Ascending aorta (tissue), 2 donors: ENCODE measurements at places on chromosomes 3 and 15.

- H3K4me1 ChIP-seq, result no peaks in the 10 kb centered on the region
- H3K27me3 ChIP-seq, result no peaks in the 10 kb centered on the region
- H3K27ac ChIP-seq, result no peak overlapping the region
- H3K36me3 ChIP-seq, result no peaks in the 10 kb centered on the region
- H3K4me3 ChIP-seq, result no peak overlapping the region
- no peak for DNase-seq
Observed at GRCh38 chr3:189108735-189109134, 63.0 kb upstream of the TPRG1 start.

DNA sequence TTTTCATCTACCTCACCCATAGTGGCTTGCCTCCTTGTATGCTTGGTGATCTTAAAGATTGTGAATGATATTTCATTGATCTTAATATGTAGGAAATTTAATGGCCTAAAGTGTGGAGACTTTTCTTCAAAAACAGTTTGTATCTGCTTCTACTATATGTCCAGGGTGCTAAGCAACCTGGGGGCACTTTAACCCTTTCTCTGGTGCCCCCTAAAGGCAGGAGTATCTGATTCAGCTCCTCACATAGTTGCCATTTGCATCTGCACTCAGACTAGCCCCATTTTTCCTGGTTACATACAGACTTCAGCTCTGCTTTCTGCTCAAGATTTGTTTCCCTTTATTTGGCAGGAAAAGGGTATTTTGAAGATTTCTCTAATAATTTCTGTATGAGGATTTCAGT lies 5.2 kb upstream of the PFN2 start:
- no peak for DNase-seq
- H3K27ac ChIP-seq, result peak overlapping the region; percentile 82
- H3K27me3 ChIP-seq, result no peaks in the 10 kb centered on the region

- H3K4me1 ChIP-seq, result peaks cover 41% of the 10 kb centered on the region
- no peak for DNase-seq
- peak overlapping the region; percentile 62 for H3K27ac ChIP-seq
- H3K27me3 ChIP-seq, result no peaks in the 10 kb centered on the region
- no peak overlapping the region for H3K4me3 ChIP-seq
Observed at GRCh38 chr3:69082805-69083204, 1.9 kb upstream of the ARL6IP5 start.

DNA sequence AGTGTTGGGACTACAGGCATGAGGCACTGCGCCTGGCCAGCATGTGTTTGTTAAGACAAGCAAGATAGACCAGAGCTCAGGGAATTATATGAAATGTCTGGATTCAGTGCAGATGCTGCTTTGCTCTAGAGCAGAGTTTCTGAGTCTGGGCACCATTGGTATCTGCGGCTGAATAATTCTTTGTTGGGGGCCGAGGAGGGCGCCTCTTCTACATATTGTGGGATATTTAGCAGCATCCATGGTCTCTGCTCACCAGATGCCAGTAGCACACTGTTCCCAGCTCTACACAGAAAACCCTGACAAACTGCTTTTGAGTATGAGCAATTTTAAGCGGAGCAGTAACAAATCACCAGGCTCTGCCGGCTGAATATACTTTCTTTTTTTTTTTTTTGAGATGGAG lies 3.6 kb upstream of the LDHAL6B start:
- no peak for DNase-seq
- H3K27me3 ChIP-seq, result no peaks in the 10 kb centered on the region
- H3K27ac ChIP-seq, result no peak overlapping the region
- H3K36me3 ChIP-seq, result peaks cover 64% of the 10 kb centered on the region

GRCh38 chr3:73621388-73621787 lies 3.4 kb downstream of the PDZRN3 start:
- H3K27me3 ChIP-seq, result no peaks in the 10 kb centered on the region
- DNase-seq, result no peak
- peak overlapping the region; percentile 91 for H3K4me3 ChIP-seq
- H3K4me1 ChIP-seq, result peaks cover 36% of the 10 kb centered on the region
- H3K36me3 ChIP-seq, result no peaks in the 10 kb centered on the region

DNA sequence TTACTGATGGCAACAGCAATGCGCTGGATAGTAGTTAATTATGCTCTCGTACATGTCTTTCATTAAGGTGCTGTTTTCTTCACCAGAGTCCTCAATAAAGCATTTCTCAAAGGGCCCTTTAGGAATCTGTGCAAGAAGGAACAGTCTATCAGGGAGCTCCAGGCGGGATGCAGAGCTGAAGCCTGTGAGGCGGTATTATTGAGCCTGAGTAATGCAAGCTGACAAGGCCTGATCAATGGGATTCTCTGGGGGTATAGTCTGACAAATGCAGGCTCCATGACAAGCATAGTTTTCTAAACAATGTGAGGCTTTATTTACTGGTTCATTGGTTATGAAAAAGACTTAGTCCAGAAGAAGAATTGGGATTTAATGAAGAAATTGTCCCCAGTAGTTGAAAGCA lies 530.9 kb upstream of the CBLB start:
- no peaks in the 10 kb centered on the region for H3K4me1 ChIP-seq
- H3K36me3 ChIP-seq, result no peaks in the 10 kb centered on the region
- H3K4me3 ChIP-seq, result no peak overlapping the region
- no peak for DNase-seq

DNA sequence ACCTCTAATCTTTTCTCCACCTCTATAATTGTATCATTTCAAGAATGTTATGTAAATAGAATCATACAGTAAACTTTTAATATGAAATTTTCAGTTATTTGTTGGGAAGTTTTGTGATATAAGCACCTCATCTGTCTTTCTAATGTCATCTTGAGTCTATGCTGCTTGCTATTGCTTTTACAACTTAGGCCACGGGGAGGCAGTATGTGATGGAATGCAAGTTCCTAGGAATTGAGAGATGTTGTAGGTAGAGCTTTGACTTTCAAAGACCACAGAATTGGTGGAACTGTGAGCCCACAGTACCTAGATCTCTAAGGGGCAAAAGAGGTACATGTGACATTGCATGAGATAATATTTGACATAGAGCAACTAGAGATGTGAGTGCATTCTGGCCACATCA lies 328.3 kb downstream of the MFSD1 start:
- H3K36me3 ChIP-seq, result no peaks in the 10 kb centered on the region
- no peaks in the 10 kb centered on the region for H3K4me1 ChIP-seq
- H3K27me3 ChIP-seq, result no peaks in the 10 kb centered on the region
- H3K4me3 ChIP-seq, result no peak overlapping the region

GRCh38 chr3:155032918-155033317 lies 47.2 kb upstream of the MME start:
- H3K27ac ChIP-seq, result no peak overlapping the region
- H3K4me3 ChIP-seq, result no peak overlapping the region
- H3K27me3 ChIP-seq, result no peaks in the 10 kb centered on the region
- no peaks in the 10 kb centered on the region for H3K36me3 ChIP-seq
- DNase-seq, result no peak

DNA sequence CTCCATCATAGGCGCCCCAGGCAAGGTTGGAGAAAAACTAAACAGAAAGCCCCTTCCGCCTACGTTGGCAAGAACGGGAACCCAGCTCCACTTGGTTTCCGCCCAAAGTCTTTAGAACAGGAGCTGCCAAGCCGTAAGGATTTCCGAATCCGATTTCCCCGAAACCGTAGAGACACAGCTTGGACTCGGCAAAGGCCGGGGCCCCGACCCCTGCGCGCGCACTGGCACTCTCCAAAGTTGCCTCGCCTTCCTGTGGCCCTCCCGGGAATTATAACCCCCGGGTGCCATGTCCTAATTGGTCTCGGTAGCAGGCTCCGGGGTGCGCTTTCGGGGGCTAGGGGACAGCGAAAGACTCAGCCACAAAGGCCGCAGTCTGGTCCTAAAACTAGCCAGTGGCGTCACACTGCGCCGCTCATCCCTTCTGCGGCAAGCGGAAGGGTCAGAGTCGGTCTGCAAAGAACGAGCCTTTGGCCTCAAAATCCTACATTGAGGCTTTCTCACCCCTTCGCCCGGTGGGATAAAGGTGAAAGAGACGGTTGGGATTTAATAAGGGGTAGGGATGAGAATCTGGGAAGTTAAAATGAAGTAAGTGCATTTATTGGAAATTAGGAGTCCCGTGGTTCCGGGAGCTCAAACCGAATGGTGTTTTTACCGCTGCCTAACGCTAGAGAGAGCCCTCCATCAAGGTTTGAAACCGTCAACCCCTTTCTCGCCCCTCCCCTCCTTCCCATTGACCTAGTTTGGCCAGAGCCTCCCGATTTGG lies 6.8 kb downstream of the BCL6 start:
- peak; percentile 97 for DNase-seq
- H3K27me3 ChIP-seq, result no peaks in the 10 kb centered on the region
- peaks cover 27% of the 10 kb centered on the region for H3K4me1 ChIP-seq
- H3K4me3 ChIP-seq, result peak overlapping the region; percentile 73
- H3K36me3 ChIP-seq, result peaks cover 7% of the 10 kb centered on the region
- peak overlapping the region; percentile 99 for H3K27ac ChIP-seq

DNA sequence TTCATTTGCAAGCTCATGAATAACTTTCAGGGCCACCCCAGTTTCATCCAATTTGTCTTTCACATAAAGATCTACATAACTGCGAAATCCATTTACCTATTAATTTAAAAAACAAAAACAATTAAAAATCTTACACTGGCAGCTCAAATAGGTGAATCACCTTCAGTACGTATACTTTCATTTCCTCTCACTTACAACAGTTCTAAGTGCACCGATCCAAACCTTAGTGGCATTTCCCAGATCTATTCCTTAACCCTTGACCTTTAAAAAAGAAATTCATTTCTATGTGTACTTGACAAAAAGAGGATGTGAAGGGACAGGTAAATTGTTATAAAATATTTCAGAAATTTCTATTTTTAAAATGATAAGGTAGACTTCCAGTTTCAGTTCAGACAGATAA lies 30.8 kb downstream of the TOP2B start:
- DNase-seq, result no peak
- H3K4me3 ChIP-seq, result no peak overlapping the region
- H3K36me3 ChIP-seq, result peaks cover 38% of the 10 kb centered on the region
- H3K4me1 ChIP-seq, result no peaks in the 10 kb centered on the region
- H3K27ac ChIP-seq, result no peak overlapping the region
- no peaks in the 10 kb centered on the region for H3K27me3 ChIP-seq

DNA sequence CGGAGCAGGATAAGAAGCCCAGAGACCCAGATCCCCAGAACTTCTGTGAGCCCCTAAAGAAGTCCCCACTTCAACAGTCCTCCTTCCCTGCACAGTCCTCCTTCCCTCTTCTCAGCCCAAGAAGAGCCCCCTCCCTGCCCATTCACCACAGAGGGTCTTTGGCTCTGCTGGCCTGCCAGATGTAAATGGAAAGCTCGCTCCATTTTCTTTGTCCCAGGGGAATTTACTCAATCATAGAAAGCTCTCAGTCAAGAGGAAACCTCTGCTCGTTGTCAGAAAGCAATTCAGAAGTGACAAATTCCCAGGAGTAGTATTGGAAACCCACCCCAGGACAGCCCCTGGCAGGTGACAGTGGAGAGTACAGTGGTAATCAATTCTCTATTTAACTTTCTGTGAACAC lies 105.5 kb upstream of the SMAD3 start:
- DNase-seq, result no peak
- no peaks in the 10 kb centered on the region for H3K4me1 ChIP-seq
- H3K27me3 ChIP-seq, result no peaks in the 10 kb centered on the region
- no peak overlapping the region for H3K4me3 ChIP-seq
- no peaks in the 10 kb centered on the region for H3K36me3 ChIP-seq

DNA sequence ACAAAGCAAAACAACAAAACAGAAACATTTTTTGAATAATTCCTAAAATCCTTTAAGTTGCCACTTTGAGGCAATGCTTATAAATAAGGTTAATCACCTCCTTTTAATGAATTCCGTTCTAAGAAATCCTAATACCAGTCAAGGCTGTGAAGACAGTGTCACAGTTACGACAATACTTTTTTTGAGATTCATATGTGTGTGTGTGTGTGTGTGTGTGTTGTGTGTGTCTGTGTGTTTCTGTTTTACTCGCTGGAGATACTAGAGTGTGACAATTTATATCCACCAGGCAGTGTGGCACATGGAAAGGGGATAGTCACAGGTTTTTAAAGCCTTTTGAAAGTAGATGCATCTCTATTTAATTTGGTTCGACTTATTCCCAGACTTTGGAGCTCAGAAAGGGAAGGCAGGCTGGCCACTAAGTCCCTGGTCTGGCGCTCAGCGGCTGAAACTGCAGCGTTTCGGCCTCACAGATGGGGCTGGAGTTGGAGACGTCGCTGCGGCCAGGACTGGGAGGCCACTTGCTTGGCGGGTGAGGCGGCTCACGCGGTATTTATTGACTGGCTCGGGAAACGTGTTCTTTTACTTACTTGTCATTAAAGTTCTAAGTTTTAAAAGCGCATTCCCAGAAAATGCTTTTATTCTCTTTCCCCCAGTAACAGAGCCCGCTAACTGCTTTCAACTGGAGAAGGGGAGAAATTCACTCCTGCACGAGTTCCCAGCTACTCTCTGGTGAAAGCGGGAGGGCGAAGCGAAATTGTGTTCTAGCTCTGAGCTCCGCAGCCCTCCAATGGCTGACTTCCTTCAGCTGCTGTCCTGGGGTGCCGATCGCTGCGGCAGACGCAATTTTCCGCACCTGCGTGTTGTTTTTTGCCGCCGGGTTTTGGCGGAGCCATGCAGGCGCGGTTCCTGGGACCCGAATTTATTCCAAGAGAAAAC lies 13.7 kb downstream of the ZIC1 start:
- H3K4me1 ChIP-seq, result peaks cover 7% of the 10 kb centered on the region
- H3K36me3 ChIP-seq, result no peaks in the 10 kb centered on the region
- H3K27ac ChIP-seq, result no peak overlapping the region
- DNase-seq, result no peak
- H3K27me3 ChIP-seq, result peaks cover 40% of the 10 kb centered on the region

- H3K36me3 ChIP-seq, result no peaks in the 10 kb centered on the region
- H3K4me1 ChIP-seq, result peaks cover 35% of the 10 kb centered on the region
- DNase-seq, result no peak
- no peaks in the 10 kb centered on the region for H3K27me3 ChIP-seq
- H3K27ac ChIP-seq, result no peak overlapping the region
Observed at GRCh38 chr15:74201710-74202420, 722 bp downstream of the STRA6 start.

DNA sequence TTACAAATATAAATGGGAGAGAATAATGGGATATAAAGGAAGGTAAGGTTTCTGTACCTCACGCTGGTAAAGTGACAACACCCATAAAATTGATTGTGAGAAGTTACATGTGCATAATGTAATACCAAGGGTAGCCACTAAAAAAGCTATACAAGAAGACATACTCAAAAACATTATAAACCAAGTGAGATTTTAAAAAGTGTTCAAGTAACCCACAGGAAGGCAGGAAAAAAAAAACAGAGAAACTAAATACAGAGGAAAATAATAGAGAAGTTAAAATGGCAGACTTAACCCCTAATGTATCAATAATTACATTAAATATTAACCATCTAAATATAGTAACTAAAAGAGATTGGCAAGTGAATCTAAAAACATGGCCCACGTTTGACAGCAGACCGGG lies 76.3 kb downstream of the PCSK6 start:
- H3K36me3 ChIP-seq, result no peaks in the 10 kb centered on the region
- H3K4me3 ChIP-seq, result no peak overlapping the region
- no peak overlapping the region for H3K27ac ChIP-seq
- H3K4me1 ChIP-seq, result no peaks in the 10 kb centered on the region

- DNase-seq, result no peak
- H3K4me1 ChIP-seq, result peaks cover 10% of the 10 kb centered on the region
- H3K27ac ChIP-seq, result no peak overlapping the region
Observed at GRCh38 chr3:13651057-13651400, 102.1 kb downstream of the FBLN2 start.
